DMS153 (cell line): ENCODE measurements at places on chromosomes 6 and 20.

- peak; percentile 80 for DNase-seq
These were observed 105.5 kb upstream of the MYL9 start for GRCh38 chr20:36435592-36436541.

GRCh38 chr6:123785039-123785438 lies 18.6 kb upstream of the NKAIN2 start:
- DNase-seq: no peak

GRCh38 chr6:52261229-52261628 lies 16.9 kb upstream of the IL17F start:
- DNase-seq: no peak

DNA sequence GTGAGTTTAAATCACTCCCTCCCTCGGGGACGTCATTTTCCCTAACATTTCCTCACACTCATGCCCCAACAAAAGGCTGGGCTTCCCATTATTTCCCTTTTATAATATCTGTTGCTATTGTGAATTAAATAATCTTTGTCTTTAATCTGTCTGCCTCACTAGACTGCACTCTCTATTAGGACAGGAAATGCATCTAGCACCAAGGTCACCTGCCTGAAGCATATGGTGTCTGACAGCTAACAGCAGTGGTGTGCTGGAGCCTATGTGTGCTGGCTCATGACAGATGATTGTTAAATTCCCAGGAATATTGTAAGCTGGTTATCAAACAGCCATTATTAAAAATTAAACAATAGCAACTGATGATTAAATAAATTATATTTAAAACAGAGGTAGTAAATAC lies 237.0 kb upstream of the CEP162 start:
- no peak for DNase-seq

DNA sequence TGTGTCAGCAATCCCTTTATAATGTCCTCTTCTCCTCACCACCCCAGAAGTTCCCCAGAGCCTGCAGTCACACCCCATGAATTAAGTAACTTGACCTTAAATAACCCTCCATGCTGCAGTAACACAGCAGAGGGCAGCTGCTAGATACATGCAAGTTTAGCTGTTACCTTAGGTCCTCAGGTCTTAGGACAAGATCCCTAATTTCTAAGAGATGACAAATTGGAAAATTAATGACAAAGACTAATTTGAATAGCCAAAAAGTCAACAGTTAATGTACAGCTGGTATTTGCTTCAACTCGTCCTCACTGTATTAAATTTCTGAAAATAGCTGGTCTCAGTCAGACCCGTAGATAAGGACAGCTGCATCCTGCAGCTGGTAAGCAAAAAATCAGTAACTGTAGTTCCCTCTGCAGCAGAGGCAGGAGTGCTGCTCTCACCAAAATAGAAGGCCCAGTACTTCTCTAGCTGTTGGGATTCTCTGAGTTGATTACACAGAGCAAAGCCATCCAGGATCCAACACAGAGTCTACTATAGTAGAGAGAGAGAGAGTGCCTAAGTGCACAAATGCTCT lies 62.4 kb downstream of the TNFRSF21 start:
- DNase-seq: peak; percentile 89

- no peak for DNase-seq
These were observed 19.1 kb upstream of the HLA-DQB1 start for GRCh38 chr6:32685603-32686002.

GRCh38 chr6:31737315-31737990 lies 1.1 kb upstream of the CLIC1 start:
- peak; percentile 72 for DNase-seq

GRCh38 chr6:26520237-26520849 lies 17.8 kb upstream of the HMGN4 start:
- DNase-seq: no peak

DNA sequence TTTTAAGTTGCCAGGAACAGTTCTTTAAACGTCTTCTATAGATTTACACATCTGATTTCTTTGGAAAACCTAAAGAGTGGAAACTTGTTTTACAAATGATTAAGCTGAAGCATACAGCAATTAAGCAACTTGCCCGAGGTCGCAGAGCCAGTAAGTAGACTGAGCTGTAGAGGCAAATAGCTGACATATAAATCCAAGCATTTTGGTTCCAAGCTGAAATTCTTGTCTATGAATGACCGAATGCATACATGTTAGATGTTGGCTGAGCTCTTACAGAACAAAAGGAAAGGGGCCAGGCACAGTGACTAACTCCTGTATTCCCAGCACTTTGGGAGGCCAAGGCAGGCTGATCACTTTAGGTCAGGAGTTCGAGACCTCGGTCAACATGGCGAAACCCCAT lies 101.8 kb upstream of the SGK1 start:
- DNase-seq: no peak

DNA sequence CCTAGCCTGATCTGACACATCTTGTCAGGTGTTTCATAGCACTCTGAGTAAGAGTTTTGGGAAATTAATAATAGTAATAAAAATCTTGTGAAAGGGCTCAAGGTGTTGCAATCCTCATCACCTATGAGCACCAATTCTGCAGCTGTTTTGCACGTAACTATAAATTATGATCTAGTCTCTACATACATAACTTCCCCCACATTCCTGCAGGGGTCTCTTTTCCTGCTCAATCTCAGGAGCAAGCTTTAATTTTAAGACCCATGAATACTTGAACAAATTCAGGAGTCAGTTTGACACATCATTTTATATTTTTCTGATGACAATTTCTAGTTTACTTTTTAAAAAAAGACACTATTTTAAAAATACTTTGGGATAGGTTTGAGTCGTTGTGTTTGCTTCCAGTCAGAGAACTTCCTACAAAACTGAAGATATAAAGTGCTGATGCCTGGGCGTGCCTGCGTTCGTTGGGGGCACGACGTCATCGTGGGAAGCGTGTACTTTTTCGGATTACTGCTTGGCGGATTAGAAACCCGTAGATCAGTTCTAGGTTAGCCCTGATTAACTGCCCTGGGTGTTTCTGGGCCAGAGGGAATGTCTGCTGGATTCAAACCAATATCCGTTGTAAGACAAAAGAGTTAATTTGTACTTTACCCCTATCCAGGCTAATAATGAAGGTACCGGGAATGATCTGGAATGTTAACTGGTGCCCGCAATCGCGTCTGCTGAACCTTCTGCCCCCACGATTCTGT lies 1.0 kb upstream of the E2F3 start:
- DNase-seq: no peak

DNA sequence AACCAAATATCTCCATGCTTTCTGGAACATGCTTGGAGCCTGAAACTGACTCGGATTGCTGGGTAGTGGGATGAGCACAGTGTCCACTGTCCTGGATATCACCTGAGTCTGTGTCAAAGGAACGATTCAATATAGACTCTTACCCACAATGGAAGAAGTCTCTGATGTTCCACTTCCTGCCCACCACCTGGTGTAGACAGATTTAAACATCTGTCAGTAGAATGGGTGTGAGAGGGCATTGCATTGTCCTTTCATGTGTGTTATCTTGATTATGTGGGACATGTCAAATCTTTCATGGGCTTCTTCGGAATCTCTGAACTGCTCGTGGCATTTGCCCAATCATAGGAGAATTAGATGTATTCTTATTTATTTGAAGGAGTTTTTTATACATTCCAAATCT lies 20.8 kb downstream of the ULBP3 start:
- DNase-seq: no peak

DNA sequence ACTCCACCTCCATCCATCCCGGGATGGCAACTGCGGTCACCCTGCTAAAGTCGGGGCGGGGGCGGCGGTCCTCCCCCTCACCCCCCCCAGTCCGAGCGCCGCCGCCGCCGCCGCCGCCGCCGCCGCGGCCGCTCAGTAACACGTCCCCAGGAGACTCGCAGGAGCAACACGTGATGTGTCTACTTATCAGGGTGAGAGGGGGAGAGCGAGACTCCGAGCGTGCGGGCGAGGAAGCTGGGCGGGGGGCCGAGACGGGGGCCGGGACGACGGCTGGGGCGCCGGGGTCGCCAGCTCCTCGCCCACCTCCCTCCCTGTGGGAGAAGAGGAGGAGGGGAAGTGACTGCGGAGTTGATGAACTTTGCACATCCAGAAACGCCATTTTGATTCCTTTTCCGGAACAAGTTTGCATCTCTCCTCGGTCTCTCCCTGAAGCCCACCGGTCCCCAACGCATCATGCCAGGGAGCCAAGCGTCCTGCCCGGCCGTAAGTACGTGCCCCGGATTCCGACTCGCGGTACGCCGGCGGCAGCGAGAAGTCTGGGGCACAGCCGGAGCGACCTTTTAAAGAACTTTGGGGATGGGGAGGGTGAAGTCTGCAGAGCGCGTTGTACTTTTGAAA lies at the start of gene RREB1:
Gene RREB1 (plus strand): TSS at position 384 of the 618 bp plus-strand sequence. CDS start 73,951 bp downstream, outside the sequence.
- no peak for DNase-seq

DNA sequence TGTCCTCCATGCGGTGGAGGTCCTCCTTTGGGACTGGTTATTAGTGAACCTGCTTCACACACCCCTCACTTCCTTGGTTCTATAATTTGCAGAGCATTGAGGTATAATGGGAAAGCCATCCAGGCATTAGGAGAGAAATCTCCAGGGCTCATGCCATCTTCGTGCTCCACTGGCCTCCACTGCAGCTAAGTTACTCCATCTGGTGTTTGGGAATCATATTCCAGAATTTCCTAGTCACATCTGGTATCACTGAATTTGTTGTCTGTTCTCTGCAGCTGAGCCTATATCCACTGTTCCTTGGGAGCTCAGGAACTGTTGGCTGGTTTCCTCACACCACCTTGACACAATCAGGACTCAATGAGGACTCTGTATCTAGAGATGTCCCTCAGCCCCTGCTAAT lies 173.0 kb upstream of the TSHZ2 start:
- DNase-seq: no peak

GRCh38 chr6:3277851-3278416 lies 19.2 kb downstream of the PSMG4 start:
- DNase-seq: no peak

- DNase-seq: no peak
These were observed 125.0 kb upstream of the RPS6KA2 start for GRCh38 chr6:166752097-166752496.

DNA sequence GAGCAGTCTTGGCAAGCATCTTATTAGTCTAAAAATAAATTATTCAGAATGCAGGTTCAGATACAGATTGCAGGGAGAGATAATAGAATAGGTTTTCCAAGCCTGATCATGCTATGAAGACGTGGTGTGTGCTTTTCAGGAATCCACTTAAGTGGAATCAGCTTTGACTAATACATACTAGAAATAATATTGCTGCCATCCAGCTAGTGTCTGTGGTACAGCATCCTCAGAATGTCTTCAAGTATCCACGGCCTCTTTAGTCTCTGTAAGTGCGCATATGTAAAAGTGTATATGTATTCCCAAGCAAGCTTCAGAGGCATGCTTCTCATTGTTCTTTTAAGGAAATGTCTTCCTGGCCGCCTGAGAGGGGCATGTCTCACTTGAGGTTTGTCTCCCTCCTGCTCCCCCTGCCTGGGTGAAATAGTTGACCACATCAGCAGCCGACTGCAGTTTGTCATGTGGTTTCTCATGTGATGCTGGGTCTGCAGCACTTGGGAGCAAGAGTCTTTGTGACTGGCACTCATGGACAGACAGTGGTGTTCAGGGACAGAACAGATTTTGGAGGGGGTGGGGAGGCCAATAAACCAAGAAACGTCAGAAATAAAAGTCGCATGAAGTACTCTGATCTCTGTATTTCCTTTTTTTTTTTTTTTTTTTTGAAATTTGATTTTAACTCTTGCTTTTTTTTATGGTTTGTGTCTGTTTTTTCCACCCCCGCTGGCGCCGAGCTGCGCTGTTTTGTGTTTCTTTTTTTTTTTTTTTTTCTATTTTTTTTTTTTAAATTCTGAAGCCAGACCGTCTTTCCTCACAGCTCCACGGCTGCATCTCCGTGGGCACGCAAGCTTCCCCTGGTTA lies 150.8 kb downstream of the PRL start:
- peak; percentile 76 for DNase-seq

DNA sequence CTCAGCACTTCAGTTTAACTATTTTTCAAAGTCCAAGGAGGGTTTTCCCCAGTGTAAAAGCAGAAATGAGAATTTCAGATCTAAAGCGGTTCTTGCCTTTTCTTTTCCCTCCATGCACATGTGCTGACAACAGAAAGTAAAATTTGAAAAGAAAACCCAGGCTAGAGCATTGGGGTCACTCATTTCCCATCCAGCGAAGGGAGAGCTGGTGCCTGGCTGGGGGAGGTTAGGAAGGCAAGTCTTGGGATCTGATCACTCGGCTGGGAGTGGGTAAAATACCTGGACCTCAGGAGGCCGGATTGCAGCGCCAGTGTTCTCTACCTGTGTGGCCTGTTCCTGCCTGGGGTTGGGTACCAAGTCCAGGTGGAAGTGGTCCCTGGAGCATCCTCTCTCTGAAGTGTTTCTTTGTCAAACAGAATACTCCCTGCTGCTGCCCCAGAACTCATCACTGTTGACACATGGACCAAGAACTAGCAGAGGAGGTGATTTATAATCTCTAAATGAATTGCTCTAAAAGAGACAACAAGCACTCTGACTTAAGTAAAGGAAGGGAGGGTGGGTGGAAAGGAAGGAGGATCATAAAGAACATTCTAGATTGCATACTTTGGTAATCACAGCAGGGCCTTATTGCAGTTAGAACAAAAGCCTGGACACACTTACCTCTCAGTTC lies 136.0 kb downstream of the MTHFD1L start:
- DNase-seq: no peak

DNA sequence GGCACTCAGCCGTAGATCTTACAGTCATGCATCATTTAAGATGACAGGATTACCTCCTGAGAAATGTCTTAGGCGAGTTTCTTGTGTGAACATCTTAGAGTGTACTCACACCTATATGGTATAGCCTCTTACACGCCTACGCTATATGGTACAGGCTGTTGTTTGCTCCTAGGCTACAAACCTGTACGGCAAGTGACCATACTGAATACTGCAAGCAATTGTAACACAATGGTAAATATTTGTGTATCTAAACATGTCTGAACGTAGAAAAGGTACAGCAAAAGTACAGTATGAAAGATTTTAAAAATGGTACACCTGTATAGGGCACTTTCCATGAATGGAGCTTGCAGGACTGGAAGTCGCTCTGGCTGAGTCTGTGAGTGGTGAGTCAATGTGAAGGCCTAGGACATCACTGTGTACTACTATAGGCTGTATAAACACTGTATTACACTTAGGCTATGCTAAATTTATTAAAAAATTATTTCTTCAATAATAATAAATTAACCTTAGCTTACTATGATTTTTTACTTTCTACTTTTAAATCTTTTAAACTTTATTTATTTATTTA lies 541 bp upstream of the IL20RA start:
- DNase-seq: no peak

- DNase-seq: no peak
These were observed 4.9 kb downstream of the POLR1C start for GRCh38 chr6:43521836-43522235.

GRCh38 chr6:34223381-34223955 lies 13.2 kb upstream of the HMGA1 start:
- DNase-seq: no peak

DNA sequence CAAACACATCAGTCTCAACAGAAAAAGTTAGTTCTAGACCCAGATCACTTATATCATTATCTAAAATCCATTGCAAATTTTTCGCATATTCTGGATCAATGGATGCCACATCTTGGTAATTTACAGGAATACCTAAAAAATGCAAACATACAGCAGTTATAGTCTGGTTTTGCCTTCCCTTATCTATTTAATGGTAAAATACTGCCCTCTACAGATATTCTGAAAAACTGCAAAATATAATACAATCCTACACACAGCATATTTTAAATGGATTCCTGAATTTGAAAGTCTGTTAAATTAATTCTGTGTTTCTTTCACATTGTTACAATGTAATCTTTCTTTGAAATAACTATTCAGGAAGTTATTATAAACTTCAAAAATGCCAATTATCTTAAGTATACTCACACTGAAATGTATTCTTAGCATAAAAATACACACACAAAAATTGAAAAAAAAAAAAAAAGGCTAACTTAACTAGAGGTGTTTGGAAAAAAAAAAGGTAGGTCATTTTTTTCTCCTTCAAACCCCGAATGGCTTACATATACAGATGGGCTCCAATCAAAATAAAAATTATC lies 88.4 kb downstream of the HACE1 start:
- no peak for DNase-seq
